ENCODE measurements at places on chromosomes 11 and 22.

DNA sequence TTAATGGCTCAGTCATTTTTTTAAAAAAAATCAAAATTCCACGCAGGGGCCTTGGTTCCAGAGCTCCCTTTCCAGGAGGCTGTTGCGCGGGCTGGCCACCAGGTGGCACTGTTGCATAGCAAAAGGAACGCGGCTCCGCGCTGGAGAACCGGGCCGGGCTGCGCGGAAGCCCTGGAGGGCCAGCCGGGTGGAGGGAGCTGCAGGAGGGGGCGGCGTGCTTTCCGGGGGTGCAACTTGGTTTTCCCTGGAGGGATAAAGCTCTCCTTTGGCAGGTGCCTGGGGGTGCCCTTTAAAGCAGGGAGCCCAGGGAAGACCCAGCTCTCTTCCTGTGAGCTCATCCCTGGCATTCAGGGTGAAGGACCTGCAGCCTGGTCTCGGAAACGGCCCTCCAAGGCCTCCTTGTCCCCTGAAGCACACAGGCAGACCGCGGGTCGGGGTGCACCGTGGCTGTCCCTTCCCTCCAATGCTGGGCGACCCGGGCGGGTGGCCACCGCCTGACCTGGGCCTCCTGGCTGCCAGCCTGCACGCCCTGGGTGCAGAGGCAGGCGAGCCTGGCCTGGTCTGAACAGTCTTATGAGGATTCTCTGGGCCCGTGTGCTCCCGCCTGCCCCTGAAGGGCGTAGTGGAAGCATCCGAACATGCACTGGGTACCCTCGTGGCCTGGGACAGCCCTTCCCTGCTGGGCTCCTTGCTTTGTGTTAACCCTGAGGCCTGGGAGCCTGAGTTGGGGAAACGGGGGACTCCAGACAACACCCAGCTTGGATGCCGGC is 23.4 kb downstream of the KRTAP5-5 start:
- peak; percentile 22 for DNase-seq

- DNase-seq, result no peak
Measured at GRCh38 chr22:47219789-47220188, 457.3 kb downstream of the TBC1D22A start.

- DNase-seq, result no peak
Measured at GRCh38 chr11:132099692-132100091, 729.3 kb downstream of the NTM start.

- DNase-seq, result peak; percentile 65
Measured at GRCh38 chr11:61529537-61530225, 21.1 kb downstream of the LRRC10B start.

GRCh38 chr11:65642014-65642671 is 4.2 kb downstream of the SIPA1 start:
- no peak for DNase-seq

- peak; percentile 58 for DNase-seq
Measured at GRCh38 chr11:72684236-72684912, 10.2 kb upstream of the PDE2A start.

GRCh38 chr11:117750916-117751662 is 45.9 kb downstream of the DSCAML1 start:
- no peak for DNase-seq

DNA sequence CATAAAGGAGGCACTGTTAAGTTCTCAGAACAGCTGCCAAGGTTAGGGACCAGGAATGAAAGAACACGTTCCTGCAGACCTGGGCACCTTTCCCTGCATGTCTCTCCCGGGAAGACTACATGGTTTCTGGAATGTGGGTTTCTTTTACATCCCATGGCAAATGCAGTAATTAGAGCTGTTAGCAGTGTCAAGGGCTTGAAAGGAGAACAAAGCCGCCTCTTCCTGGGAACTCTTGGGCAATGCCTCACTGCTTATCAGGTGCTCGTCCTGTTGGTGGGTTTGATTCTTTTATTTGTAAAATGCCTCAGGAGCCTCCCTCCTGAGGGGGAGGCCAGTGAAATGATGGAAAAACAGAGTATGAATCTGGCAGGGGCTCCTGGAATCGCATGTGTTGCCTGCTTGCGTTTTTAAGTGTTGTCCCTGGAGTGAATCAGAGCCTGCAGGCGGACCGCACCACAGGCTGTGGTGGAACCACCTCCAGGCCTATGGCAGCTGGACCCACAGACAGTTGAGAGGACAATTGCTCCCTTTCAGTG is 723 bp upstream of the C22orf31 start:
- DNase-seq, result peak; percentile 33

- no peak for DNase-seq
Measured at GRCh38 chr22:28418008-28418407, 261.6 kb downstream of the TTC28 start.

GRCh38 chr11:68524213-68524612 is 63.7 kb downstream of the PPP6R3 start:
- no peak for DNase-seq

GRCh38 chr22:32828150-32828549 is 26.6 kb downstream of the TIMP3 start:
- DNase-seq, result no peak

DNA sequence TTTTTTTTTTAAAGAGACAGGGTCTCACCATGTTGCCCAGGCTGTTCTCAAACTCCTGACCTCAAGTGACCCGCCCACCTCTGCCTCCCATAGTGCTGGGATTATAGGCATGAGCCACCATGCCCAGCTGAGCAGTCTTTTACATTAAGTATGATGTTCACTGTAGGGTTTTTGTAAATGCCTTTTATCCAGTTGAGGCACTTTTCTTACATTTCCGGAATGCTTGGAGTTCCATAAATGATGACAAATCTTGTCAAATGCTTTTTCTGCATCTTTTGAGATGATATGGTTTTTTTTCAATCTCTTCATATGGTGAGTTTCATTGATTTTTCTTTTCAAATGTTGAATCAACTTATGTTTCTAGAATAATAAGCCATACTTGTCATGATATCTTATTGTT is 29.4 kb upstream of the CTTN start:
- DNase-seq, result no peak

- DNase-seq, result no peak
Measured at GRCh38 chr11:34502949-34503348, 10.6 kb downstream of the ELF5 start.

DNA sequence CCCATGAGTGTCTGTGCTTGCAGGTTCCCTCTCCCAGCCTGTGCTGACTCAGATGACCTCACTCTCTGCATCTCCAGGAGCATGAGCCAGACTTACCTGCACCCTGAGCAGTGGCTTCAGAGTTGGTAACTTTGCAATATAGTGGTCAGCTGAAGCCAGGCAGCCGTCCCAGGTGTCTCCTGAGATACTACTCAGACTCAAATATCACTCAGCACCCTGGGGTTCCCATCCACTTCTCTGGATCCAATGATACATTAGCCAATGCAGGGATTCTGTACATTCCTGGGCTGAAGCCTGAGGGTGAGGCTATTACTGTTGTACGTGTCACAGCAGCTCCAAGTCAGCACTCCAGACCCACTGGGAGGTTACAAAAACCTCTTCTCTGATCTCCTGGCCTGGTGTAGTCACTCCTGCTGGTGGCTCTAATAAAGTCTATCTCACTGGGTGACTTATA is 87.8 kb upstream of the TOP3B start:
- DNase-seq, result no peak

DNA sequence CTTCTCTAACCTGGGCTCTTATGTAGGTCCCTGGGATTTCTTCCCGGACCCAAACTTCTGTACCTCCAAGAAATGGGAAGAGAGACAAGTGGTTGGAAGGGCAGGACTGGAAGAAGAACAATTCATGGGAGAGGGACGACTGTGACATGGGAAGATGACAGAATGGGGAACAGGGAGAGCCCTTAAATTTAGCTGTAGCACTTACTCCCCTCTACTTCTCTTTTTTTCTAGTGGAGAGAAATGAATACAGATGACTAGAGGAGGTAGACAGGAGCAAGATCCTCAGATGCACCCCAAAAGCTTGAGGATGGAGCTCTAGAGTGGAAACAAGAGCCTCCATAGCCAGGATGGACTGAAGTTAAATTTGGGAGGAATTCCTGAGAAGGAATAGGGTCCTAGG is 2.3 kb downstream of the RHOG start:
- no peak for DNase-seq

GRCh38 chr11:105449100-105449734 is 160.7 kb upstream of the GRIA4 start:
- no peak for DNase-seq

- no peak for DNase-seq
Measured at GRCh38 chr11:1001617-1002405, 34.7 kb downstream of the MUC6 start.

GRCh38 chr22:42977569-42977968 is 37.4 kb downstream of the PACSIN2 start:
- DNase-seq, result no peak

GRCh38 chr11:59216641-59217564 is 4.2 kb upstream of the MPEG1 start:
- DNase-seq, result peak; percentile 11

GRCh38 chr11:57544566-57544965 is 7.2 kb downstream of the SMTNL1 start:
- DNase-seq, result no peak

- DNase-seq, result no peak
Measured at GRCh38 chr11:79206951-79207350, 233.9 kb downstream of the TENM4 start.

GRCh38 chr11:92527467-92527866 is 302.8 kb downstream of the FAT3 start:
- DNase-seq, result peak; percentile 40

GRCh38 chr22:31179345-31179744 is 19.4 kb downstream of the RNF185 start:
- DNase-seq, result peak; percentile 68

- DNase-seq, result peak; percentile 70
Measured at GRCh38 chr11:57213342-57214097, 23.5 kb downstream of the APLNR start.

DNA sequence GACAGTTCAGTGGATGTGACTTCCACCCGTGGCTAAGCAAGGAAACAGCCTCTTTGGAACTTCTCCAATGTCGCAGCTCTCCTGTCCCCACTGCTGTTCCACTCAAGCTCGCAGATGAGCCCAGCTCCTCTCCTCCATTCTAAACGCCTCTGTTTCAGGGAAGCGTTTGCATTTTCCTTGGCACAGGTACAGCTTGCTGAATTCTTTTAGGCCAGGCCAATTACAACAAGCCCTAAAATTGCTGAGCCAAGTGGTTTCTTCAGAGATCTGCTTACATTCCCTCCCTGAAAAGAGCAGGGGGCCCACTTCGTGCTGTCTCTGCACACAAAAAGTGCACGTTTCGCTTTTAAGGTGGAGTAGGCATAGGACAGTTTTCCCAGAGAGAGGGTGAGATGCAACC is 91.5 kb upstream of the BLID start:
- peak; percentile 93 for DNase-seq

DNA sequence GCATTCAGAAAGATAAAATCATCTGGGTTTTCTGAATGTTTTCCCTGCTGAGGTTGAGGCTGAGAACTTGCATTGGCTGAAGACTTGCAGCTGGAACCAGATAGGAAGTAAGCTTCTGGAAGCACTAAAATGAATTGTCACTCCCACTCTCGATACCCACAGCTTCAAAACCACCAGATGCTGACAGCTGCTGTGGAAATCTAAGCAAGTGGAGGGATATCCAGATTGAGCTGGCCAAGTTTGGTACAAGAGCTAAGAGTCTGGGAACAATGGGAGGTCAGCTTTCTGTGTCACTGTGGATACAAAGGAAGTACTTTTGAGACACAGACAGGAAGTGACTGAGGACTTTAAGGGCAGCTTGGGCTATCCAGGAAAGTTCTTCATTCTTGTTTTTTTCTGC is 51.3 kb upstream of the CD44 start:
- DNase-seq, result peak; percentile 80

GRCh38 chr11:23866641-23867040 is 630.2 kb upstream of the LUZP2 start:
- no peak for DNase-seq

GRCh38 chr22:46578824-46579561 is 41.2 kb upstream of the GRAMD4 start:
- DNase-seq, result peak; percentile 71

- no peak for DNase-seq
Measured at GRCh38 chr11:127118811-127119210, 118.2 kb upstream of the KIRREL3 start.

DNA sequence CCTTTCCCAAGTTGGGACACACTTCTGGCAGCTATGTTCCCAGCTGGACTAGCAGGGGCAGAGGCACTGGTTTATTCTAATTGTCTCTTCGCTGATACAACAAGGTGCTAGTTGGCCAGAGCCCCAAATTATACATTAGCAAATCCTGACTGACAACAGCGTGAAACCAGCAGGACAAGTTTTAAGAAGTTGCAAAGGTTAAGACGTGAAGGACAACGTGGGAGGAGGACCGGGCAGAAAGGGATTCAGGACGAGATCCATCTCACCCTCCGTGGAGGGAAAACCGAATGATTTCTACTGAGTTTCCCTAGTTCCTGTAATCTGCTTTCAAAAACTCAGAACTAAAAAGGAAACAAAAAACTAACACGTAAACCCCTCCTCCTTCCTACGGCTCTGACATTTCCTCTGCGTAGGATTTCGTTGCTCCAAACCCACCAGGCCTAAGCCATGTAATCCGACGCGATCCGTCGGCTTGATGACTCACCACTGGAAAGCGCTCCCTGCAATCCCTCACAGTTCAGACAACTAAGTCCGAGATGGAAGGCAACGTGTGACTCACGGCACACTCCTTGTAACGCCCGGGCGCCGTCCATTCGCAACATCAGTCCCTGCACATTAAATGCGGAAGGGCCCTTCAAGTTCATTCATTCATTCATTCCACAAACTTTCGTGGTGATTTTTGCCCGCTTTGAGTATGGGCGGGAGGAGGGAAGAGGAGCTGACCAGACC is 703 bp downstream of the POGLUT3 start:
- peak; percentile 99 for DNase-seq

- no peak for DNase-seq
Measured at GRCh38 chr11:10500757-10501684, 40.0 kb downstream of the RNF141 start.

DNA sequence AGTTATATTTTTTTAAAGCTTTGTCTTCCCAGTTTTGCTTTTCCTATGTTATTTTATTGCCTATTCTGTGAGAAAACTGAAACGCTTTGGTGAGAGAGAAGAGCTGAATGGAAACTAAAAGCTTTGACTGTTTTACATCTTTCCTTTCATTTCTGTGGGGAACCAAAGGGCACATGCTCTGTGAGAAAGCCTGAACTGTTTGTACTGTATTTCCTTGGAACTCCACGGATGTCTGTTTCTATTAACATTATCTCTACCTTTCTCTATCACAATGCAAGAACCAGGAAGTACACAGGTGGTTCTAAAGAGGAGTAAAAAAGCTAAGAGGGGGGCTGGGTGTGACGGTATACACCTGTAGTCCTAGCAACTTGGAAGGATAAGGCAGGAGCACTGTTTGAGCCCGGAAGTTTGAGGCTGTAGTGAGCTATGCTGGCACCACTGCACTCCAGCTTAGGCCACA is 43.8 kb downstream of the CELF1 start:
- DNase-seq, result no peak

DNA sequence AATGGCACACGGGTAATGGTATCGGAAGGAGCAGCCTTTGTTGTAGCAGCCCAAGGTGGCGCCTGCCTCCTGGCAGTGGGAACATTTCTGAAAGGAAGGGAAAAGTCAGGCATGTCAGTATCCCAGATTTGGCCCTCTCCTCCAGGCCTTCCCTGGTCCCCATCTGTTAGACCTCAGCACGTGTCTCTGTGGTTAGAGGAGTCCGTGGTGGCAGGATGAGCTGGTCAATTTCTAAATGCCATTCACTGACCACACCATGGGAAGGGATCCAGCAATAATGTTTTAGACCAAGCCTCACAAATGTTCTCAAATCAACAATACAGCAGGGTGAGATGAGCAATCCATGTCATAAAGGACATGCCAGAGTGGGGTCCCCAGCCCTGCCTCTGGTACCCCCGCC is 49.0 kb upstream of the CYP2D6 start:
- DNase-seq, result peak; percentile 83

GRCh38 chr11:62546244-62546928 is at the start of gene AHNAK:
TSS of gene AHNAK (minus strand) at chr11:62546806. CDS start at chr11:62536098, 10,708 bp downstream.
- DNase-seq, result peak; percentile 62

- no peak for DNase-seq
Measured at GRCh38 chr22:24440270-24440717, 12.9 kb downstream of the ADORA2A start.
